T-cell (primary cell): ENCODE measurements at places on chromosomes 2 and 18. TPM values are rescaled to one million over a fixed set of nuclear protein-coding genes. Genes with fewer than 3 reads are reported as not detected.

The CCDC74B gene
- not detected for total RNA-seq

The DNAH7 gene
- not detected for total RNA-seq

The IRS1 gene
- total RNA-seq: 6.7 TPM

The TXNL1 gene
- total RNA-seq: 34.6 TPM

The FHOD3 gene
- not detected for total RNA-seq

The EPAS1 gene
- total RNA-seq: 1.5 TPM

The TUBA4A gene
- total RNA-seq: 115 TPM

The GALNT14 gene
- total RNA-seq: 0.29 TPM
